ENCODE measurements at places on chromosomes 13 and 19.

DNA sequence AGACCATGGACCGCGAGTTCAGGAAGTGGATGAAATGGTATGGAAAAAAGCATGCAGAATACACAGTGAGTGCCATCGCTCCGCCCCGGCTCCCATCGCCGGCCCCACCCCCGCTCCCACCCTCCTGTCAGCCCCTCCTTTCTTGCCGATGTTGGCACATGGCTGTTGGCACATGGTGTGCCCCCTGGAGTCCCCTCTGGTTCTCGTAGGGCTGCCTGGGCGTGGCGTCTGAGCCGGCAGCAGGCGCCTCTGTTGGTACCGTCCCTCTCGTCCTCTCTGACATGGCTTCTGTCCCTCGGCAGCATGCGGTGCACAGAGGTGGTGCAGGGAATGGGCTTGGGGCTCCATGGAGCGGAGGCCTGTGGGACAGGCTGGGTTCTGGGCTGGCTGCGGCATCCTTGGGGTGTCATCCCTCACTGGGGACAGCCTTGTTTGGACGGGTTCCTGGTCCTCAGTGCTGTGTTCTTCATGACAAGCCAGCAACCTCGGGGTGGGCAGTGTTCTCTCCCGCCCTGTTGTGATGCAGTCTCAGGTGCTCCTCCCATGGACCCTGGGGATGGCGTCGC, 30.9 kb downstream of the DOT1L start:
- no peak for DNase-seq

DNA sequence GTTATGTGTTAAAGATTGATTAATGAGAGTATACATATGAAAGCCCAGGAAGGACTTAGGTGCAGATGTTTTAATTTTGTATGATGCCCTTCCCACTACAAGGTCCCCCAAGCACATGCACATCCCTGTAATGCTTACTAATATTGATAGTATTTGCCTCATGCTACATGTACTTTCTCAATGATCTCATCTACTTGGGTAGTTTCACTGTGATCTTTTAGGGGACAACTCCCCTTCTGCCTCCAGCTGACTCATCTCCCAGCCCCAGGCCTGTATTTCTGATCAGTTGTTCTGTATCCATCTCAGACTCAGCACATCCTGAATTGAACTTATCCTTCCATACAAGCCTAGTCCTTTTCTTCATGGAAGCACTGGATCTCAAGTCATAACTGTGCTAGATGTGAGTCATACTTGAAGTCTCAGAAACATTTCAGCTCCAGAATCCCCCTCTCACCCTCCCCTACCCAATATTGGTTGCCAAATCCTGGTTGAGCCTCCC, 49.4 kb upstream of the INTS6 start:
- DNase-seq = no peak

GRCh38 chr19:1159864-1160595, 14.0 kb downstream of the SBNO2 start:
- DNase-seq = no peak

DNA sequence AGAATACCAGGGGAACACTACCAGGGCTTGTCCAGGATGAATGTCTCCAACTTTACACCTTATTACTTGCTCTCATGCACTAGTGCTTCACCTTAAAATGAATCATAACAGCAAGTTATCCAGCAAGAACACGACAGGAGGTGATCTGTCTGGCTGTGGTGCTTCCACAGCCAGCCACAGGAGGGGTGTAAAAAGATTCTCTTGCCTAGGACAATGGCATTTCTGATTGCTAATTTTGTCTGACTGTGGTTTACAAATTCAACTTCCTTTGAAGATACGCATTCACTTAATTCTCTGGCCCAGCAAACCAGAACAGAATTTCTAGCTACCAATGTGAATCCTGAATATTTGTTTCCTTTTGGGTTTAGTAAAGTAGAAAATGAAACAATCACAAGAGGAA, 23.1 kb upstream of the COG3 start:
- no peak for DNase-seq

DNA sequence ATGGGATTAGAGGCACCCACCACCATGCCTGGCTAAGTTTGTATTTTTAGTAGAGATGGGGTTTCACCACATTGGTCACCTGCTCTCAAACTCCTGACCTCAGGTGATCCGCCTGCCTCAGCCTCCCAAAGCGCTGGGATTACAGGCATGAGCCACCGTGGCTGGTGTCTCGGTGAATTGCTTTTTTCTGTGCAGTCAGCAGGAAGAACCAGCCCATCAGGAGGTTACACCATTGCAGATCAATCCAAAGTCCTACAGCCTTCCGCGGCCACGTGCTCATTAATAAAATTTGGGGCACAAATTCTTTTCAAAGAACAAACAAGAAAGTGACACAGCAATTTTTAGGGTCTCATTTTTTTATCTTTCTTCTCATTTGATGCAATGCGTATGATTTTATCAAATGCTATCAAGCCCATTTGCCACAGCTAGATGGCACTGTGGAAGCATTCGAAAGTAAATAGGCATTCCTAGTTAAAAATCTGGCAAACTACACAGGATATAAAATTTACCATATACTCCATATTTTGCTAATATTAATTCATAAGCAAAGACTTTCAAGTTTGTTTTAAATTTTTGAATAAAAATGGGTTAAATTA, 54.4 kb upstream of the ZNF835 start:
- no peak for DNase-seq

- no peak for DNase-seq
Measured at GRCh38 chr19:41476583-41476982, 33.6 kb downstream of the ERICH4 start.

DNA sequence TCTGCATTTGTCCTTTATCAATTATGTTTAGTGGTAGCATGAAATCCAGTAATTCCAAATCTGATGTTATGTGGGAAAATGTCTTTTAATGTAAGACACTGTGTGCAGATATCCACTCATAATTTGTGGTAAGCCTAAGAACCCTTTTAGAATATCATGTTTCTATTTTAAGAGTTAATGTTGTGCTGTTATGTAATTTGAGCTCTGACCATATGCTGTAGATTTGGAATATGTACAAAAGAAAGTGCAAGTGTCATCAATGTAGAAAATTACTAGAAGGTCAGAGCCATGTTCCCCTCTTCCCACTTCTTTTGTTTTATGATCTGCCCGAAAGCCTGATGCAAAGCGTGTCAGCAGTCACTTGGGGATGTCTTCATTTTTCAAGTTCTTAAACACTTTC, 44.5 kb downstream of the SCEL start:
- DNase-seq = no peak

DNA sequence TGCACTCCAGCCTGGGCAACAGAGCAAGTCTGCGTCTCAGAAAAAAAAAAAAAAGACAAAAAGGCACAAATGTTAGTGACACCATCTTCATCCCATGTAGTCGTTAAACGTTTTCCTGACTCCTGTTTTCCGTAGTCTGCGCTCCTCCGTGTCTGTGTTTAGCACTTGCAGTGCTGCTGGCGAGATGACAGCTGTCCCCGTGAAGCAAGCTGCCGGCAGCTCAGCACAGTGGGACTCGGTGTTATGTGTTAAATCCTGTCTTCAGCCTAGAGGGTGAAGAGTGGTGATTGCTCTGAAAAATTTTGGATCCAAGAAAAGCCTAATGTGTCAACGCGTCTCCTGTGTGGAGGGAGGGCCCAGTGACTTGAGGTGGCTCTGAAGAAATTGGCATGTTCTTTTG, 18.4 kb downstream of the UBXN6 start:
- no peak for DNase-seq

- DNase-seq = no peak
Measured at GRCh38 chr13:56424246-56424645, 716.5 kb upstream of the PRR20A start.

- no peak for DNase-seq
Measured at GRCh38 chr19:58581227-58582141, 8.3 kb upstream of the MZF1 start.

GRCh38 chr13:90197722-90198121, 1149.8 kb upstream of the MIR17HG start:
- DNase-seq = no peak

- DNase-seq = peak; percentile 91
Measured at GRCh38 chr19:50333235-50333736, 4.1 kb upstream of the KCNC3 start.

DNA sequence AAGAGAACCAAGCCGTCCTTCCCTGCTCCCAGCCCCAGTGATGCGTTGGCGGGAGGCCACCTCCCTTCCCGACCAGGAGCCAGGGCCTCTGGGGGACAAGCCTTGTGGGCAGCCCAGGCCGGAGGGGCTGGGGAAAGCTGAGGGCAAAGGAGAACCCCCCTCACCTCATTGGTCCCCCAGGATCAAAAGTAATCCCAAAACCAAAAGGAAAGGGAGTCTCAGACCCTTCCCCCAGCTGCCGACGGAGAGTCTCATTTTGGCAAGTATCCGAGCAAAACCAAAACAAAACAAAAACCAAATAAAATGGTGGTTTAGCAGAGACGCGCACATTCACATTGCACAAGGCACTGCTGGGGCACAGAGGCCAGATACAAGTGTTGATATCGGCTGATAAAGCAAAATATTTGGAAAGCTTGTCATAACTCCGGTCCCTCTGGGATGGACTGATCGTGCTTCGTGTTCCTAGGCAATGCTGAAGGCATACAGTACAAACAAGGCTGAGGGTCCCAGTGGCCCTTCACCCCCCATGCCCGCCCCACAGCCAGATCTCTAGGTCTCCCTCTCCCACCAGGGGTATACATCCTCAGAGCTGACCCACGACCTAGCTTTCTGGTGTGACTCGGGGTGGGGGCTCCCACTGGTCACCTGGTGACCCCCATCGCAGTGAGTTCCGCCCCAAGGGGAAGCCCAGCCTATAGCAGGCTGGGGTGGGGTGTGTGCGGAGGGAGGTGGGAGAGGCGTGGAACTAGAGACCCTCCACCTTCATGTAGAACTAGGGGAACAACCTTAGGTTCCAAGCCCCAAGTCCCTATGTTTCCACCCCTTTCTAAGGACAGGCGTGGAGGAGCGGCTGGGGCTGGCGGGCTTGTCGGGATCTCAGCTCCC, 2.1 kb downstream of the CEBPA start:
- DNase-seq = no peak

DNA sequence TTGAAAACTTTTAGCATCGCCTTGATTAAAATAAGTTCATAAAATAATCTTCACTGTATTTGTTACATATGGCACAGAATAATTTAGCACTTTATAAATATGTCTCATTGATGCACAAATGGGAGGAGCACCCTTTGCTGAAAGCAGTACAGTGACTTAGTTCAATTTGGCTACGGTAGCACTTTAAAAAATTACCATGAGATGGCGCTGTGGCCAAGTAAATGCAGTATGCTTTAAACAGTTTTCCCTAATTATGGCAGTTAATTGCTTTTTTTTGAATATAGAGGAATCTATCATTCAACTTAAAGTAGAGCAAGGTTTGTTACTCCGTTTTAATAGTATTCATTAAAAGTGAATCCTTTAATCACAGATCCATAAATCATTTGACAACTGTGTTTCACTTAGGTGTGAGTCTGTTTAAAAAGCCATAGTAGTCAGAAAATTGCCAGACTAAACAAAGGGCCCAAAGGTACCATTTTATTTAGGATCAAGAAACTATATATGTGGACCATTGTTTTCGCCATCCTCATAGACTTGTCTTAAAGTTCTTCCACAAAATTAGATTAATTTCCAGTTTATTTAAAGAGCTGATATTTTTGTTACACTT, 34.7 kb upstream of the ESD start:
- DNase-seq = no peak

DNA sequence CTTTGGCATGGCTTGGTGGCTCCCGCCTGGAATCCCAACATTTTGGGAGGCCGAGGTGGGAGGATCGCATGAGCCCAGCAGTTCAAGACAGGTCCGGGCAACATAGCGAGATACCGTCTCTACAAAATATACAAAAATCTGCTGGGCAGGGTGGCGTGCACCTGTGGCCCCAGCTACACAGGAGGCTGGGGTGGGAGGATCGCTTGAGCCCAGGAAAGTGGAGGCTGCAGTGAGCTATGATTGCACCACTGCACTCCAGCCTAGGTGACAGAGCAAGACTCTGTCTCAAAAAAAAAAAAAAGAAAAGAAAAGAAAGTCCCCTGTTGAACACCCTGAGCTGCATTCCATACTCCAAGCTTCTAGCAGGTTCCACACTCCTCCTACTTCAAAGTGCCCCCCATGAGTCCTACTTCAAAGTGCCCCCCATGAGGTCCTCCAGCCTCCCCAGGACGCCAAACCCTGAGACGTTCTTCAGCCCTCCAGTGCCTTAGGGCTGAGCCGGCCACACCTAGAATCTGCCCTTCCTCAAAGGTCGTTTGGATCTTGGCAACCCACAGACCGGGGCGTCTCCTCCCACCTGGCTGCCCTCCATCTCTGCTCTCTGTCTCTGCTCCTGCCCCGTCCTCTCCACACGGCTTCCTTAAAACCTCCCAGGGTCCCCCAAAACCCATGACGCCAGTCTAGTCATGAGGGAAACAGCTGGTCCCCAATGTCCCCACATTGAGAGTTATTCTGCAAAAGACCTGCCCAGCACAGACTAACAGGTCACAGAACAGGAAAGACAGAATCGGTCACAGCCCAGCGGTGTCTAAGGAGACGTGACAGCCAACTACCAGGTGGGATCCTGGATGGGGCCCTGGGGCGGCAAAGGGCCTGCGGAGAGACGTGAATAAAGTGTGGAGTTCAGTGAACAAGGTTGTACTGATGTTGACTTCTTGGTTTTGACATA, 4.8 kb downstream of the TJP3 start:
- DNase-seq = no peak

DNA sequence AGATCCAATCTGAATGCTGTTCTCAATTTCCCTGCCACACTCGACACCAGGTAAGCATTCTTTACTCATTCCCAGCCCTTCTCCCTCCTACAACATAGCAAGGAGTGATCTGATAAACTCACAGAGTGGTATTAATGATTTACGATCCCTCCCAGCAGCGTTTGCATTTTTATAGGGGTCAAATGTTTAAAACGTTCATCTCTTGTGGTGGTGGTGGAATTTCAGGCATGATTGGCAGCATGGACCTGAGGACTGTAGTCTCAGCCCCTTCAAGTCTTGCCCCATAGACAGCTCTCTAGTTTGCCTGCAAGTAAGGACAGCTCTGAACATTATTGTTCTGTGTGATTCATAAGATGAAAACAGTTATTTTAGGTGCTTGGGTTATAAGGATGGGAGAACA, 565.7 kb downstream of the EFNB2 start:
- no peak for DNase-seq

GRCh38 chr19:30049846-30050667, 108.0 kb downstream of the URI1 start:
- DNase-seq = no peak

DNA sequence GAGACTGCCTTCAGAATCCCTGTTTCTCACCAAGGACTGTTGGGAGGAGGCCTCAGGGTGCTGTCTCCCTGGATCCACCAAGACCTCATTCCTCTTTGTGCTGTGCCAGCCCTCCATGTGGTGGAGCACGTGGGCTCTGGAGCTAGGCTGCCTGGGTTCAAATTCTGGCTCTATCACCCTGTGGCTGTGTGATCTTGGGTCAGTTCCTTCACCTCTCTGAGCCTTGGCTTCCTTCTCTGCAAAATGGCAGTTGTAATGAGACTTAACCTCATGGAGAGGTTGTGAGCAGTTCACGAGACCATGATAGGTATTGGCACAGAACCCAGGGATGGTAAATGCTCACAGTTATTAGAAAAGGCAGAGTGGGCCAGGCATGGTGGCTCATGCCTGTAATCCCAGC, 6.4 kb downstream of the PNMA8C start:
- DNase-seq = no peak

- no peak for DNase-seq
Measured at GRCh38 chr13:88979465-88980175, 1308.4 kb downstream of the SLITRK5 start.
